CMK (cell line): ENCODE measurements at places on chromosomes 2 and 18.

DNA sequence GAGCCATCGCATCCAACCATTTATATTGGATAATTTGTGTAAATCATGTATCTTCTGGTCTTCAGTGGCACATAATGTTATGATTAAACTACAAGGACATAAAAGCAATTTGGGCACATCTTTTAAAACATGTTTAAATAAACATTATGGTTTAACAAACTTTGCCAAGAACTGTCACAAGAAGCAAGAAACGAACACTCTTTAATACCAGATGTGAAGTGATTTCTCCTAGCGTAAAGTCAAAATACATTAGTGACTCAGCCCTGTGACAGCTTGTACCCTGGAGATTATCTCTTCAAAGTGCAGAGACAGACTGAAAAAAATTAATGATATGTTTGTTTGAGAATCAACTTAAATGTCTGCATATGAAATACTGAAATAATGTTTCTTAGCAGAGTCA, 39.9 kb downstream of the DSEL start:
- DNase-seq, result no peak

DNA sequence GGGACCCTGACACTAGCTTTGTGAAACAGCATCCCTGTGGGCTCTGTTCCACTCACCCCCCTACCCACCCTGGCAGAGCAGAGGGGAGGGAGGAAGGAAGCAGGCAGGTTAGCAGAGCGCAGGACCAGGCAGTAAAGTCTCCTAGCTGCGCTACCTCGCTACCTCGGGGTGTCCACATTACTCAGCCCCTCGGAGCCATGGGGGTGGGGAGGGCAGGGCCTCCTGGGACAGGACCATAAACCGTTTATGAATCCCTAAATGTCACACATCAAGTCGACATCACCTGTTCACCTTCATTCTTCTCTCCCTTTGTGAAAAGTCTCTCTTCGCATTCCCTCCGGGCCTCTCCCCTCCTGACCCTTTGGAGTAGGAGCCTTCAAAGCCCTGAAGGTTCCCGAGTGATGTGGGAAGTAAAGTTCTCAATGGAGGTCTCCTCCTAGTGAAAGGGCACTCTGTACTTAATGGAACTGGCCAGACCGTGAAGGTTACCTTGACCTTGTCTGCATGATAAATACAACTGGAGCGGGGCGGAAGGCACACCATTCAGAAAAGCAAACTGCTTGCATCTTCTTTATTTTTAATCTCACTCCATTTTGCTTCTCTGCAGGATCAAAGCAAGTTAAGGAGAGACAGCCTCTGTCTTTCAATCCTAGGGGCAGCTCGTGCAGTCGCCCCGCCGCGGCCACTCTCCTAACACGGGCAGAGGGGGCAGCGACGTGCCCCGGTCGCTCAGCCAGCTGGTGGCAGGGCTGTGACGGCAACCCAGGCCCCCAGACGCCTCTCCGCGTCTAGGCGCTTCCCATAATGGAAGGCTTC, 23.7 kb upstream of the SMAD7 start:
- DNase-seq, result no peak

DNA sequence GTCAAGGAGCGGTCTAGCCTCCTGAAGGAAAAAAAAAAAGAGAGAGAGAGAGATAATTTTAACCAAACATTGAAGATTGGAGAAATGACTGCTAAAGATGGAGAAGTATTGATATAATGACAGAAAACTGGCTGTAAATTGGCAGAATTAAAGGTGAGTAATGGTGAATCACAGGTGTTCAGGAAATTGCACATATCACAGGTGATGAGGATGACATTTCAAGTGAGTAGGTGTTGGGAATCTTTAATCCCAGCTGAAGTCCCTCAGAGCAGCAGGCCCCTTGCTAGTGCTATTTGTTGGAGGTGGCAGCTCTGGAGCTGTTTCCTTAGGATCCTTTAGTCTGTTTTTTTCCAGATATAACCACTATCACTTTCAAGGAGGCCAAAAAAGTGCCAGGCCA, 678.4 kb upstream of the VRK2 start:
- no peak for DNase-seq

DNA sequence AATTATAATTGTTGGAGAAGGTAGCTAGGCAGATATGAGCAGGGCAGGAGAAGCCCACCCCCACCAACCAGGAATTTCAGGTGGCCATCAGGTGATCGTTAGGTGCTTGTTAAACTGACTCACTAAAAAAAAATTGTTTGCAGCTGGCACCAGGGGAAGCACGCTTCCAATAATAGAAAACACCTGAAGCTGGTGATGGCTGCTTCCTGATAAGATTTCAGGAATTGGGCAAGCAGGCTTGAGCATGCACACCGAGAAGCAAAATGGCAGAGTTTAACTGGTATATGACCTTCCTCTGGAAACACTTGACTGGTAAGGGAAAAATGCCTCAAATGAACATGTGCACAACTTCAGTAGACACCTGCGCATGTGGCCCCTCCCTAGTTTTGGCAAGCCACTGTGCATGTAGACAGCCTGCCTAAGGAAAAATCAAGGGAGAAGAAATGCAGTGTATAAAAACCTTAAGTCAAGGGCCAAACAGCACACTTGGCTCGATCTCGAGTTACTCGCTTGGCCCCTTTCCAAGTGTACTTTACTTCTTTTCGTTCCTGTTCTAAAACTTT, 292.8 kb downstream of the CCDC85A start:
- no peak for DNase-seq

- no peak for DNase-seq
Observed at GRCh38 chr2:75523313-75524275, 37.1 kb downstream of the EVA1A start.

DNA sequence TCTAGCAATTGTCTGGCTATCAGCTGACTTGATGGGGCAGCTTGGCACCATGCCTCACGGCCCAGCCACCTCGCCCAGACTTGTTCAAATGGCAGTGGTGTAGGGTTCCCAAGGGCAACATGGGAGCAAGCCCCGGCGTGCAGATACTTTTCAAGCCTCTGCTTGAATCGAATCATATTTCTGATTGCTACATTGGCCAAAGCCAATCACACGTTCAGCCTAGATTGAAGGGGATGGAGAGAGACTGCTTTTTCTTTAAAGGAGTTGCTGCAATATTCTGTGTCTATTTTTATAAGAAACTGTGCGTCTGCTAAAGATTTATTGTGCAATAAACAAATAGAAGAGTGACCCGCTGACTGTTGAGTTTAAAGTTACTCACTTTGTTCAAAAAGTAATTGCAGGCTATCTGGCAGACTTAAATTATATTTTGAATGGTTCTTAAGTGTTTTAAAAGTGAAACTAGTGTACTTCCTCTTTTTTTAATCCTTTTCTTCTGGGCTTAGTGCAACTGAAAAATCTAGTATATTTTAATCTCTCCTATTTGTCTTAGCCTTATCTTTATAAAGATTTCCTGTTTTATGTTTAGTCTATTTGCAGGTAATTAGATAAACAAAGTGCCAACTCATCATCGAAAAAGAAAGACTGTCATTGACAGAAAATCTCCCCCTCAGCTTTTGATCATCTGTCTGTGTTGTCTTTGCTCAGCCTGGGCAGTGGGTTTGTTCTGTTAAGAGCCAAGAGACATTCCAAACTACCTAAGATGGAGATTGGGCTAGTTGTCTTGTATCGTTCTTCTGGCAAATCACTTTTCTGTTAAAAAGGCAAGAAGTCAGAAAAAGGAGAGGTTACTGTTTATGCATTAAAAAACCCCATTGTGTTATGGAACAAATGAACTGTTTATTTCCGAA, 156.1 kb downstream of the TPGS2 start:
- no peak for DNase-seq

DNA sequence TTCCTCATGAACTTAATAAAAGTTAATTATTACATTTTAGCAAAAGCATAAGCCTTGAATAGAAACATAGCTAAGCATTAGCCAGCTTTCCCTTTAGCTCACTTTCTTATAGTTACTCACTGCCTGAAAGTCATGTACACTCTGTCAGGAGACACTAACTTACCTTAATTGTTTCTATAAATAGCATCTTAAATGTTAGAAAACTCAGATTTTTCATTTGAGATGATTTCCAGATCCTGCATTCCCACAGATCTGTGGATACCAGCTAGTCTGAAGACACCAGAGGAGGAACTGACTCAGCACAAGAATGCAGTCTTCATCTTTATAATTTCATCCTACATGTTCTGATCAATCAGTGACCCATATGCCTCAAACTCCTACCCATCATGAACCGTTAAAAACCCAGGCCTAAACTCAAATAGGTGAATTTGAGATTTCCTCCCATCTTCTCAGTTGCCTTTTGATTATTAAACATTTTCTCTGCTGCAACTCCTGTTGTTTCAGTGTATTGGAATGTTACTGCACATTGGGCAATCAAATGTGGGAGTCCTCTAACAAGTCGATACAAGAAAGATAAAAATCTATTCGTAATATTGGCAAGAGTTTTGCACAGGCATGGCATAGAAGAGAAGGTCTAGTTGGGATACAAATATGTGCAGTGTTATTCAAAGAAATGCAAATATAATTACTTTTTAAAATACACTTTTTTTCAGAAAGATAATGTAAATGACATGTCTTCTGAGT, 857.4 kb upstream of the CDH2 start:
- DNase-seq, result no peak

DNA sequence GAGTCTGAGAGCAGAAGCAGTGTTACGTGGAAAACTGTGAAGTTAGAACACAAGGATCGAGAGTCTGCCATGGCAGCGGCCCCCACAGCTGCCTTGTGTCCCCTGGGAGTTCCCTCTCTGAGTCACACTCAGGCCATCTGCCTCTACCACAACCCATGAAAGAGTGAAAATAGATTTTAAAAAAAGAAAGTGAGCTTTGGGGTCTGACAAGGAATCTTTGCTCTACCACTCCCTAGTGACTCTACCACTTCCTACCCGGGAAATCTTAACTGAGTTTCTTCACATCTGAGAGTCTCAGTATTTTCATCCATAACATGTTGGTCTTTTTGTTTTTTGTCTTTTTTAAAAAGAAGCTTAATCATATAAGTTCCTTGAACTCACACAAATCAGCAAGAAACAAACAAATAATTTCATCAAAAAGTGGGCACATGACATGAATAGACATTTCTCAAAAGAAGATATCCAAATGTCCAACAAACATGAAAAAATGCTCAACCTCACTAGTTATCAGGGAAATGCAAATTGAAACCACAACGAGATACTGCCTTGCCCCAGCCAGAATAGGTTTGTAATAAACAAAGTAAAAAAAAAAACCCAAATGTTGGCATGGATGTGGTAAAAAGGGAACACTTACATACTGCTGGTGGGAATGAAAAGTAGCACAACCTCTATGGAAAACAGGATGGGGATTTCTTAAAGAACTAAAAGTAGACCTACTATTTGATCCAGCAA, 2.4 kb upstream of the MSGN1 start:
- DNase-seq, result no peak

- DNase-seq, result no peak
Observed at GRCh38 chr18:4357579-4357978, 97.5 kb downstream of the DLGAP1 start.

GRCh38 chr18:78115896-78116561, 863.6 kb upstream of the SALL3 start:
- no peak for DNase-seq

DNA sequence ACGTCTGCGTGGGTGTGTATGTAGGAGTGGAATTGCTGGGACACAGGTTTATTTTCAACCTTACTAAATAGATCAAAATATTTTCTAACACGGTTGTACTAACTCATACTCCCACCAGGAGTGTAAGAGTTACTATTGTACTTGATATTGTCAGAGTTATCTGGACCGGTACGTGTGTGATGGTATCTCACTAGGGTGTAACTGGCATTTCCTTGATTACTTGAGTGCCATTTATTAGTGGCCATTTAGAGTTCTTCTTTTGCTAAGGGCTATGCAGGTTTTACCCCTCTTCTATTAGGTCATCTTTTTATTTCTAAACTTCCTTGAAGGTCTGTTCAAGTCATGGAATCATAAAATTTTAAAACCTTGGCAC, 33.5 kb downstream of the CENPO start:
- no peak for DNase-seq

DNA sequence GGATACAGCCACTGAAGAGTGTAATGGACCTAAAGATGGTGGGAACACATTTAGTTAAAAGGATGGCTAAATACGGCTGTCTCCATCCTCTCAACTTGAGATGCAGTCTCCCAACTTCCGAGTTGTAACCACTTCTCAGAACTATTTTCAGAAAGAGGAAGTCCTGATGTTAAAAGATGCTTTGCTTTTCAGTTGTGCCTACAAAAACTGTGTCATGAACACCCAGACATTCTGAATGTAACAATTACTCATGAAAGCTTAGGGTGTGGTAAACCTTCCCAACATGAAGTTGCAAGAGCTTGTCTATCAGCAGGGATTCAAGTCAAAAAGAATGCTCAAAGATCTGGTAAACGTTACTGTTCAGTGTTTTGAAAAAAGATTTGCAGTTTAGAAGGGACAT, 147.9 kb downstream of the DOCK10 start:
- no peak for DNase-seq

GRCh38 chr2:172088245-172089004, 3.1 kb downstream of the DLX1 start:
- DNase-seq, result no peak

DNA sequence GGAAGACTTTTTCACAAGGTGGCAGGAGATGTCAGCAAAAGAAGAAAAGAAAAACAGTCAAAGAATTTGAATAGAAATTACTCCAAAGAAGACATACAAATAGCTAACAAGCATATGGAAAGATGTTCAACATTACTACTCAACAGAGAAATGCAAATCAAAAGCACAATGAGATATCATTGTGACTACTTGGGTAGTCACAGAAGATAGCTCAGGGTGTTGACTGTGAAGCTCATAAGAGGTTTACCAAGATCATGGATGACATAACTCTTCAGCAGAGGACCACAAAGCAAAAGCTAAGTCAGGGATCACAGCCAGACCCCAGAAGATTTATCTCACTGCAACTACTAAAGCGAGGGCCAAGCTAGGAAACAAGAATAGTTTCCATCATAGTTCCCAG, 53.0 kb upstream of the TANK start:
- no peak for DNase-seq

DNA sequence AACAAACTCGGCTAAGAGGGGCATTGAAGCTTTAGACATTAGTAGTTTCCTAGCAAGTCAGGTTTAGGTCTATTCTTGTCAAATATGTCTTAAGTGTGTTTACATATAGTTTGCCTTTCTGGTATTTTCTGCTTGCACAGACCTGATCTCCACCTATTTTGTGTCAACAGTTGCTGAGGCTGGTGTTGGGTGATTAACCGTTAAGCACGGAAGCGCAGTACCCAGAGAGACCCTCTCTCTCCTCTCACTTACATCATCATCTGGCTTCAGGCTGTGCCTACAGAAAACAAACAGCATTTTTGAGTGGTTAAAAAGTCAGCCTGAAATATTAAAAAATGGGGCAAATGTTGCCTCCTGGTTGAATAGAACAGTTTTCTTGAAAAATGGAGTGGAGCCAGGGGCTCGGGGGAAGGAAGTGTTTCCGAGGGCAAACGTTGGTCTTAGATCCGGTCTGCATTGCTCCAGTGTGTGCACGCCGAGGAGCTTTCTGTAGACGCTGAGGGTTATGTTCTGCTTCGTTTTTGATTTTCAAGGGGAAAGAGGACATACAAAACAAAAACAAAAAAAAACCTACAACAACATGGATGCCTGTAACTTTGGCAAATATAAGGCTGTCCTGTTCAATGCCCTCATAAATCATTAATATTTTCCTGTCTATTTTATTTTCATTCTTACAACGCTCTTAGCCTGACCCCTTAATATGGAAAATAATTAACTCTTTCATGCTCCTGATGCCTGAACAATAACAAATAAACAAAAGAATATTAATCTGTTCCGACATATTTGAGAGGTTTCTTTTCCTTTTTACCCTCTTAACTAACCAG, 120.8 kb downstream of the MEIS1 start:
- no peak for DNase-seq
